ENCODE measurements at places on chromosomes 6 and 20. TPM values are rescaled to one million over a fixed set of nuclear protein-coding genes. Genes with fewer than 3 reads are reported as not detected.

DNA sequence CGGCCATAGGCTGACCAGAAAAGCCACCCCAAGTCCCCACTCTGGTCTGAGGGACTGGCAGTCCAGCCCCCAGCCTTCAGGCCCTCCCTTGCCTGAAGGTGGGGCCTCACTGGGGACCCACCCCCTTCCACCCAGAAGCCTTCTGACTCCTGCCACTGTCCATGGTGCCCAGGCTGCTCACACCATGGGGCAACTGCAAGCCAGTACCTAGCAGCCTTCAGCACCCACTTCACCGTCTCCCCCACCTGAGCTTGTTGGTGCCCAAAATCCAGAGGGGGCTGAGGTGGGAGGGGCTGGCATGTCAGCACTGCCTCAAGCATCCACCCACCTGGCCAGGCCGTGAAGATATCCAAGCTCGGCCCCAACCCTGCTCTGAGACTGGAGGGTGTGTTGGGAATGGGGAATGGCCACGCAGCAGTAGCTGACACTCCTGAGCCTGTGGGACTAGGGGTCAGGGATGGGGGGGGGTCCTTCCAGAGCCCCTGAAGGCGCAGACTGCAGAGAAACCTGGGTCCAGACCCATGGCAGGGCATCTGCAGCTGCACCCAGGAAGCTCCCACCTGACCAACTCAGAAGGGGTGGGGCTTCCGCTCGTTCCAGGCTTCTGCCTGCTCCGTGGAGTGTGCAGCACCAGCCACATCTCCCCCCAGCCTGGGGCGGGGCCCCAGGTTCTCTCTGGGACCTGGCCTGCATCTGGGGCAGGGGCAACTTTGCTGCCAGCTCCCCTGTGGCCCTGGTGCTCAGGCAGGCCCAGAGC, 942.1 kb upstream of the EPHA7 start:
- DNase-seq = no peak
- H3K4me3 ChIP-seq = no peak overlapping the region
- no peaks in the 10 kb centered on the region for H3K36me3 ChIP-seq
- no peak overlapping the region for H3K27ac ChIP-seq

GRCh38 chr20:62739581-62740285, 31.1 kb downstream of the NTSR1 start:
- peak overlapping the region; percentile 76 for H3K4me3 ChIP-seq
- H3K4me1 ChIP-seq = peaks cover 48% of the 10 kb centered on the region
- no peaks in the 10 kb centered on the region for H3K27me3 ChIP-seq
- DNase-seq = peak; percentile 73

DNA sequence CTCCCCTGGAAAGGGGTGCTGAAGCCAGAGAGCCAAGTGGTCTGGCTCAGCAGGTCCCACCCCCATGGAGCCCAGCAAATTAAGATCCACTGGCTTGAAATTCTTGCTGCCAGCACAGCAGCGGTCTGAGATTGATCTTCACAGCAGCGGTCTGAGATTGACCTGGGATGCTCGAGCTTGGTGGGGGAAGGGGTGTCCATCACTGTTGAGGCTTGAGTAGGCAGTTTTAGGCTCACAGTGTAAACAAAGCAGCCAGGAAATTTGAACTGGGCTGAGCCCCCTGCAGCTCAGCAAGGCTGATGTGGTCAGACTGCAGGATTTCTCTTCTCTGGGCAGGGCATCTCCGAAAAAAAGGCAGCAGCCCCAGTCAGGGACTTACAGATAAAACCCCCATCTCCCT, 41.3 kb upstream of the B3GAT2 start:
- no peaks in the 10 kb centered on the region for H3K36me3 ChIP-seq
- H3K4me1 ChIP-seq = no peaks in the 10 kb centered on the region
- no peak for DNase-seq
- no peak overlapping the region for H3K4me3 ChIP-seq
- no peak overlapping the region for H3K27ac ChIP-seq

Gene TCP11
- not detected for total RNA-seq
